ENCODE measurements at places on chromosomes 13 and 19. TPM values are rescaled to one million over a fixed set of nuclear protein-coding genes. Genes with fewer than 3 reads are reported as not detected.
A peak's percentile ranks its signal among the peaks of the same experiment; 100 is the strongest.

IL12RB1 gene
- total RNA-seq = not detected

DNA sequence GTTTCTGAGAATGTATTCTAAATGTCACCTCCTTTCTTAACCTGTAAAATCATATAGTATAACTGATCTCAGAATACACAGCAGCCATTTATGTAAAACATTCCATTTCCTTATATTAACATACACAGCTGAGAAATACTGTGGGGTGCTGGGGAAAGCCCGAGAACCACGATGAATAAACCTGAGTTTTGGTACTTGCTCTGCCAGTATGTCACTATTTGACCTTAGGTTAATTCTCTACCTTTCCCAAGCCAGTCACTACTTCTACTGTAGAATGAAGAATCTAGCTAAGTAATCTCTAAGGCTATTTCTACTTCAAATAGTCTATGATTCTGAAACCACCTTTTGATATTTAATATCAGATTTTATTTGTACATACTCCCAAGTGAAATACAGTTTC lies 173.7 kb downstream of the TBC1D4 start:
- DNase-seq = no peak
- no peaks in the 10 kb centered on the region for H3K27me3 ChIP-seq
- H3K27ac ChIP-seq = no peak overlapping the region
- H3K4me1 ChIP-seq = no peaks in the 10 kb centered on the region
- H3K36me3 ChIP-seq = peaks cover 10% of the 10 kb centered on the region

DNA sequence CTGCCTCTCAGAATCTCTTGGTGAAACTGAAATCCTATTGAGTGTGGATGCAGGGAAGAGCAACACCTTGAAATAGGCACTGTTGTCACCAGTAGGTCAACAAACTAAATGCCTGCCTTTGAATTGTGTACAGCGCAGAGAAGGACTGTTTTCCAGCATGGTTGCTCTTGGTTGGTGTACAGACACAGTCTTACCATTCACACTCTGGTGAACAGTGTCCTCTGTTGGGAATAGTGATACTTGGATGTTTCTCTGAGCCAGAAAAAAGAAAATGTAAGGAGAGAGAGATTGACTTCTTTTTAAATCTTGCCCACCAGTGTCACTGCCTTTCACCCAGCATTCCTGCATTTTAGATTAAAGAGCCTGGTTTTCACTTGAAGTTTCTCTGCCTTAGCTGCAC lies 179.7 kb downstream of the STK24 start:
- DNase-seq = peak; percentile 26
- H3K27ac ChIP-seq = no peak overlapping the region
- H3K4me3 ChIP-seq = no peak overlapping the region
- H3K27me3 ChIP-seq = no peaks in the 10 kb centered on the region
- H3K36me3 ChIP-seq = 0 out of 2 replicates have a peak, but pooled peaks cover 5% of the 10 kb centered on the region
- peaks cover 25% of the 10 kb centered on the region for H3K4me1 ChIP-seq

DNA sequence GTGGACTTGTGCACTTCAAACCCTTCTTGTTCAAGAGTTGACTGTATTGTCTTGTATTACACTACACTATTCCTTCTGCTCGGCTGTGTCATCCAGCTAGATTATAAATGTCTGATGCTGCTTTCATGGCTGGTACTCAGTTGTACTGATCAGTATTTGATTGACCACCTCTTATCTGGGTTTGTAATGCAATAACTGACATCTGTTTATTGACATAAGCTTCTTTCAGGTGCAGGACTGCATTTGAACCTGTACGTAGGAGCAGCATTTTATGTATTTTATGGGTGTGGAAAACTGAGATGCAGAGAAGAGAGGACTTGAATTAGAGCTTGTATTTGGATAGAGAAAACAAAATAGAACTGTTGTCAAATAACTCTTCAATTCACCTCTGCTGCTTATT lies 309.2 kb downstream of the FGF9 start:
- no peak overlapping the region for H3K4me3 ChIP-seq
- DNase-seq = no peak
- no peaks in the 10 kb centered on the region for H3K4me1 ChIP-seq

RB1 gene
- total RNA-seq = 31.0 TPM

POU2F2 gene
- total RNA-seq = 1.5 TPM

Data from GM23248 (cell line).